Prostate gland (tissue), 2 donors: ENCODE measurements at places on chromosomes 2 and 18. TPM values are rescaled to one million over a fixed set of nuclear protein-coding genes. Genes with fewer than 3 reads are reported as not detected.

GRCh38 chr2:113979191-113980128 lies 89.6 kb downstream of the ACTR3 start:
- no peak for DNase-seq

- peak; percentile 92 for DNase-seq
Measured at GRCh38 chr2:240434728-240435456, 571 bp upstream of the GPC1 start.

DNA sequence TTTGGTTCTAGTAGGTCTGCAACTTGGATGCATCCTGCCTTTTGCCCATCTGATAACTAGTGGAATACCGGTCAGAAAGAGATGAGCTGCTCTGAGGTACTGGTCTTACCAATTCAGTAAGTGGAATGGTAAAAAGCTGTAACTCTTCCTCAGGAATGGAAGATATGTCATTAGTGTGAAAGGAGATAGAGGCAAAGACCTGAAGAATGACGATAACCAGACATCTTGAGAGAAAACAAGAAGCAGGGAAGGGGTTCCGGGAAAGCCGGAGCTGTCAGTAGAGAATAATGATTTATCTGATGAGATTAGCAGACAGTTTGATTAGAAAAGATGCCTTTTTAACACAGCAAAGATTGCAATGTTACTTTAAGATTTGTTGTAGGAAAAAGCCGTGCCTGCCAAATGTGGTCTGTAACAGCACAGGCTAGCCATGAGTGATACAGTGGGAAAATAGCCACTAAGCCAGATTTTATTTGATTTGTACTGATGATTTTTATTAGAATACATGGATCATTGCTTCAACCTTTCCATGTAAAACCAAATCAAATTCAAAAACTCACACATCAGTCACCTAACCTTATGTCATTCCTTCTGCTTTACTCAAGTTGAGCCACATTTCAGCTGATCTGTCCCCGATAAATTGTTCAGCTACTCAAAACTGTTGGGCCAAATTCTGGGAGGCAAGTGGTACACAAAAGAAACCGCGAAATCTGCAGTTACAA lies 110.0 kb downstream of the TCF4 start:
- no peak for DNase-seq

DNA sequence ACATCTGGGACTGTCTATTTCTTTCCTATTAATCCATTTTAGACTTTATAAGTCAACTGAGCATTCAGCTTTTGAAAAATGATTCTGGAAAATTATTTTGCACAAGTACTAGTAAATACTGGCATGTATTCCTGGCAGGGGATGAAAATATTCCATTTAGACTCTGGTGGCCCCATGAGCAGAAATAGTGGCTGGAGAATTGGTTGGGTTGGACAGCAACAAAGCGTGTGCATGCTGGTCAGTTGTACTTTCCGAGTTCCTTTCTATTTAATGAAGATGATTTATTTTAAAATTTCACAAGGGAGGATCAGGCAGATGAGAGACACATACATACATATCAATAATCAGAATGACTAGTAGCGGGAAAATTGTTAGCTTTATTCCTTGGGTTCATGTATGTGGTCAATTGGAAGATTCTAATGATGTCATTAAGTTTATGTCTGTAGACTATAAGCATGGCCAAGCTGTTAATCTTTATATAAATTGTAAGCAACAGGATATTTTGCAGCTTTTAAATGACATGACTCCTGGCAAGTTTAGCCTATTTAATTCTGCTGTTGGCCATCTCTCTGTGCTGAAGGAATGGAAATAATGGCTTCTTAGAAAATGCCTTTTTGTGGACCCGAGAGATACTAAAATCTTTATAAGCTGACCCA lies 541.6 kb downstream of the SLC4A3 start:
- no peak for DNase-seq

- DNase-seq: no peak
Measured at GRCh38 chr2:36949845-36950244, 16.5 kb downstream of the STRN start.

GRCh38 chr2:233331536-233331935 lies 22.8 kb upstream of the DGKD start:
- peak; percentile 24 for DNase-seq

- no peak for DNase-seq
Measured at GRCh38 chr2:208627110-208627884, 220.7 kb downstream of the PTH2R start.

DNA sequence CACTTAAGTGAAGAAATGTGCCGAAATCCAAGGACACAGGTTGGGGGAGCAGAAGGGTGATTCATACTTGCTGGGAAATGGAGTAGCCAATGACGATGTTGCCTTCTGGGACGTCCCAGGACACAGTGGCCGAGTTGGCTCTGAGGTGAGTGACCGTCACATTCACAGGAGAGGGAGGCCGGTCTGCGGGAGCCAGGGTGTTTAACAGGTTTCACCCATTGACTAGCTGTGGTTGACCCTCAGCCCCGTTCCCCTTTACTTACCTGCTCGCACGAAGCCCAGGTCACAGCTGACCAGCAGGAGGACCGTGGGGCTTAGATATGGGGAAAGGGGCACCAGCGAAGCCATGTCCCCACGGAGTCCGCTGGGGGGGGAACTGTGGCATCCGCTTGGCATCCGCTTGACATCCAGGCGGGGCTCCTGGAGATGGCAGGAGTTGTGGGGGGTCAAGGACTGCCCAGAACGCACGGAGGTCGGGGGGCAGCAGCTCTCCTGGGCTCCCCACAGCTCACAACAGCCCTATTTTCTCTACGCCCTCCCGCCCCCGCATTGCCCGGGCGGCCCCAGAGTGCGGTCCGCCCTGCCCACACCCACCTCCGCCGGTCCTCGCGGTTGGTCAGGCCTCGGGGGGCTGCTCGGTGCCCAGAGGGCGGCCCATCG lies 586 bp downstream of the FNDC4 start:
- DNase-seq: no peak

DNA sequence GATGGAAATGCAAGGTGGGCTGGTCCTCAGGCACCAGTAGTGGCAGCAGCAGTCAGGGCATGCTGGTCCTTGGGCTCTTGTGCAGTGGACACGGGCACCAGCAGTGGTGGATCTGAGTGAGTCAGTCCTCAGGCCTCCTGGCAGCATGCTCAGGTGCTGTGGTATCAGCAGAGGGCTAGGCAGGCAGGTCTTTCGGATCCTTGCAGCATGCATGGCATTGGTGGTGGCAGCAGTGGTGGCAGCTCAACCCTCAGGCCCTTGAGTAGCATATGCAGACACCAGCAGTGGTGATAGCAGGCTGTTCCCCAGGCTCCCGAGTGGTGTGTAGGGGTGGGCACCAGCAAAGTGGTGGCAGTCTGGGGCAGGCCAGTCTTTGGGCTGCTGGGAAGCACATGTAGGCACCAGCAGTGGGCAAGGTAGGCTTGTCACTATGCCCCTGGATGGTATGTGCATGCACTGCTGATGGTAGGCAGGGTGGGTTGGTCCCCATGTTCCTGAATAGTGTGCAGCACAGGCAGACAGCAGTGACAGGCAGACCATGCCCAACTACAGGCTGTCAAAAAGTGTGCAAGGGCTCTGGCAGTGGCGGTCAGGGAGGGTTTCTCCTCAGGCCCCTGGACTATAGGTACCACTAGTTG lies 606.0 kb downstream of the ADCYAP1 start:
- no peak for DNase-seq

- no peak for DNase-seq
Measured at GRCh38 chr2:230525682-230526081, 109.7 kb downstream of the SP100 start.

DNA sequence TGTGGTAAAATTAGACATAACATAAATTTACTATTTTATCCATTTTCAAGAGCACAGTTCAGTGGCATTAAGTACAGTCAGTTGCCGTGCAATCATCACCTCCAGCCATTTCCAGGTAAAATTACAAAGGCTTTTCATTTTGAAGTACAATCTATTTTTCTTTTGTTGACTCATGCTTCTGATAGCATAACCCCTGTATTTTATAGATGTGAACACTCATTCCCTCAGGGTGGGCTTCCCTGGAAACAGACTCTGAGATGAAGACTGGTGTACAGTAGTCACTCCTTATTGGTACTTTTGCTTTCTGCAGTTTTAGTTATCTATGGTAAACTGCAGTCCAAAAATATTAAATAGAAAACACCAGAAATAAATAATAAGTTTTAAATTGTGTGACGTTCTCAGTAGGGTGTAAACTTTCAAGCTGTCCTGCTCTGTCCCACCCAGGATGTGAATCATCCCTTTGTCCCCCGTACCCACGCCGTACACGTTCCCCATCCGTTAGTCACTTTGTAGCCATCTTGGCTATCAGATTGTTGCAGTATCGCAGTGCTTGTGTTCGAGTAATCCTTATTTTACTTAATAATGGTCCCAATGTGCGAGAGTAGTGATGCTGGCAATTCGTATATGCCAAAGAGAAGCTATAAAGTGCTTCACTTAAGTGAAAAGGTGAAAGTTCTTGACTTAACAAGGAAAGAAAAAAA lies 41.1 kb upstream of the NAB1 start:
- DNase-seq: no peak

Gene LAMA1
- total RNA-seq: 1.8 TPM

Gene RGPD3
- total RNA-seq: 2.4 TPM

Gene MC2R
- total RNA-seq: not detected

Gene MC4R
- total RNA-seq: not detected

Gene BOD1L2
- not detected for total RNA-seq
